Spinal cord (tissue), 10 donors: ENCODE measurements at places on chromosomes 4 and X. TPM values are rescaled to one million over a fixed set of nuclear protein-coding genes. Genes with fewer than 3 reads are reported as not detected.
A peak's percentile ranks its signal among the peaks of the same experiment; 100 is the strongest.

Gene TMEM271
- 4.4 TPM for total RNA-seq

Gene CXorf38
- 10.5 TPM for total RNA-seq

Gene CBR4
- total RNA-seq: 40.3 TPM

Gene PITX2
- 0.79 TPM for total RNA-seq

Gene ARX
- not detected for total RNA-seq

Gene PNCK
- total RNA-seq: 38.6 TPM

Gene LRIT3
- 0.22 TPM for total RNA-seq

DNA sequence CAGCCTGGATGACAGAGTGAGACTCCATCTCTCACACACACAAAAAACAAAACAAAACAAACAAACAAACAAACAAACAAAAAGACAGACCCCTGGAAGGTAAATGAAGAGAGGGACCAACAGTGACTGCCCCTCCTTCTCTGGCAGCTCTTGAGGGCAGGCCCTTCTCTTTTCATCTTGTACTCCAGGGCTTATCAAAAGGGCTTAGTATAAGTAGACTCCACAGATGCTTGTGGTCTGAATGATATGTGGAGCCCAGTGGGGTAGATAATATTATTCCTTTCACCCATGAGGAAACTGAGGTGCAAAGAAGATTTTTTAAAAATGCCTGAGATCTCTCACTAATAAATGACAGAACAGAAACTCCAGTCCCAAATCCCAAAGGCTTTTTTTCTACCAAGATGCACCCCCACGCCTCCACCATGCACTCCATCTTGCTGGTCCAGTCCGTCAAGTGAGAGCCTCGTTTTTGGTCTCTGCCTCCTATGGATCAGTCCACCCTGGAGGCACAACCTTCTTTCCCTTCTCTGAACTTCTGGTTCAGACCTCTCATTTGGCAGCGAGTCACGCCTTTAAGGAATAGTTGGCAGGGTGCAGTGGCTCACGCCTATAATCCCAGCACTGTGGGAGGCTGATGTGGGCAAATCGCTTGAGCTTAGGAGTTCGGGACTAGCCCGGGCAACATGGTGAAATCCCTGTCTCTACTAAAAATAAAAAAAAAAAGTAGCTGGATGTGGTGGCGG lies 17.0 kb upstream of the CHRNA9 start:
- DNase-seq: no peak

DNA sequence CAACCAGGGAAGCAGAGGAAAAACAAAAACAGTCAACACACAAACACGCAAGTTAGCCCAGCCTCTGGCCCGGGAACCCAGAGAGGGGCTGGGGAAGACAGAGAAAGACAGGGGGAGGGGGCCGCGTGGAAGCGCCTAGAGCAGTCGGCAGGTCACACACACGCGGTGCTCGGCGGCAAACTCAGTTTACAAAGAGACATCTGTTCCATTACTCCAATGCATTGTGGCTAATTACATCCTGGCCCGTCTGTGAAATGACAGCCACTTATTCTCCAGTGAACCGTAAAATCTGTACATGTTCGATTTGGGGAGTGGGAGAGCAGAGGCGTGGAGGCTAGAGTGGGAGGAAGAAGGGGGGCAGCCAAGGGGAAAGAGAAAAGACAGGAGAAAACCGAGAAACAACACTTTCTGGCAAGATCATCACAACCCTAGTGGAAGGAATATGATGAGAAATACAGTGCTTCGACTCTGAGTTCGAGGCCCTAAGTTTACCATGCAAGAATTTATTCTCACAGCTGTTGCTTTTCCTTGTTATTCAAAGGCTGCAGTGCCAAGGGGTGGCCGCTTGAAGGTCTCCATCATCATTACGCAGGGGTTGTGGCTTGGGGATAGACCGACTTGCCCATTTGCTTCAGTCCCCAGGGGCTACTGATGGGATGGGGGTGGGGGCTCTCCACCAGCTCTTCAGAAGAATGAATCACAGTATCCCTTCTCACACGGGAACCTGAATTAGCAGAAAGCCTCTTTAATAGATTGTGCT lies 167.7 kb downstream of the MGST2 start:
- DNase-seq: no peak

GRCh38 chr4:139958739-139959098 lies 195.3 kb downstream of the MAML3 start:
- DNase-seq: no peak

- no peak for DNase-seq
Observed at GRCh38 chr4:108427946-108428485, 192.4 kb upstream of the RPL34 start.

- no peak for DNase-seq
Observed at GRCh38 chr4:113639326-113639725, 122.2 kb downstream of the CAMK2D start.

- no peak for DNase-seq
Observed at GRCh38 chr4:125489952-125490690, 175.4 kb downstream of the FAT4 start.

GRCh38 chr4:100795581-100795980 lies 277.8 kb upstream of the EMCN start:
- DNase-seq: peak; percentile 4

DNA sequence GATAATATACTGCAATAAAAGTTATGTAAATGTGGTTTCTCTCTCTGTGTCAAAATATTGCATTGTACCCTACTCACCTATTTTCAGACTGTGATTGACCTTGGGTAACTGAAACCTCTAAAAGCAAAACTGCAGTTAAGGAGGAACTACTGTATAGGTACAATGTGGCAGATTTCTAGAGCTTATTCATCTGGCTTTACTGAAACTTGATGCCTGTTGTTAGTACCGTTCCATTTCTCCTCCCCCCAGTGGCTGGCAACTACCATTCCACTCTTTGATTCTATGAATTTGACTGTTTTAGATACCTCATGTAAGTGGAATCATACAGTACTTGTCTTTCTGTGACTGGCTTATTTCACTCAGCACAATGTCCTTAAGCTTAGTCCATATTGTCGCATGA lies 61.9 kb downstream of the HOPX start:
- DNase-seq: no peak

DNA sequence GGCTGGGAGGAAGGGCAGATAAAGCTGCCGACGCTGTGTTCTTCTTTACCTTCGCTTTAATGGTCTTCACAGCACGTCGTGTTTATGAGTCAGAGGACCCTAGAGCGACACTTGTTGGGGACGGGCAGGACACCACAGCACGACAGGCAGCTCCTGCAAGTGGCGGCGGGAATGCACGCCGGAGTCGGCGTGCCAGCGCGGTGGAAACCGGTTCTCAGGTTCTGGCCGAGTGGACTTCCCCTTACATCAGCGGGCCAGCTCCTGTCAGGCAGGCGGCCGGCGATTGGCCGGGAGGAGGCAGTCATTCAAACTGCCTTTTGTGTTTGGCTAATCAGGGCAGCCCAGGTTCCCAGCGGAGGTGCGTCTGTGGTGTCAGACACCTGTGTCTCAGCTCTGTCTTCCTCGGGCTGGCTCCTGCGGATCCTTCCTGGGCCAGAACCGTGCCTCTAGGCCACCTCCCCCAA lies 150.9 kb downstream of the SHROOM3 start:
- peak; percentile 22 for DNase-seq

DNA sequence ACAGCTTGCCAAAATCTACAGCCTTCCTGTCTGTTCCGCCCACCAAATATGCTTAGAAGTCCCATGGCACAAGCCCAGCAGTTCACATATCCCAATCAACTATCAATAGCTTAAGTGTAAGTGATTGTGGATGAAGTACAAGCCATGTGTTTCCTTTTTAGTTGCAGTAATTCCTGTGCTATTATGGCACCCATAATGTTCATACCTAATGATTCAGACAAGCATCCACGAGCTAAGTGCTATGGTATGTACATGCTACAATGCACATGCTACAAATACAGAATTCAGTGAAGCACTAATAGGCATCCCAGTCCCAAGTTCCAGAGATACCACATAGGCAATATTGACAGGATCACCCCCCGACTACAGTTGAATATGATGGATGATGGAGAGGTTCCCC lies 94.5 kb downstream of the PCDH19 start:
- no peak for DNase-seq

- no peak for DNase-seq
Observed at GRCh38 chrX:119573840-119574393, 446 bp upstream of the UBE2A start.

- no peak for DNase-seq
Observed at GRCh38 chr4:24816797-24817196, 21.4 kb downstream of the SOD3 start.

DNA sequence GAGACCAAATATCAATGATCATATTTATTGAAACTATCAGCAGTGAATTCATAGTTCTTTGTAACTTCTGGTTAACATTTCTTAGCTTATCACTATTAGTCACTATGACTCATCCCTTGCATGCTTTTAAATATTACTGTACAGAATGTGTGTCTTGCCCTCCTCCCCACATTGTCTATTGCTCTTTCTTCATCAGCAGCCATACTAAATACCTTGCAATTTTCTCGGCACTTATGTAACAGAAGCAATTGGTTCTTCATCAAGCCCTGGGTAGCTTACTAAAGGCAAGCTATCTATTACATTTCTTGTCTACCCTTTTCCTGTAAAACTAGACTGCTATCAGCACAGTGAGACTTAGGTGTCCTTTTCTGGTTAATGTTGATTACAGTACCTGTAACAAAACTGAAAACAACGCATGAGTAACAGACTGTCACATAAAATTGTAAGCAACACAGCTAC lies 8.2 kb downstream of the KLHL4 start:
- no peak for DNase-seq

DNA sequence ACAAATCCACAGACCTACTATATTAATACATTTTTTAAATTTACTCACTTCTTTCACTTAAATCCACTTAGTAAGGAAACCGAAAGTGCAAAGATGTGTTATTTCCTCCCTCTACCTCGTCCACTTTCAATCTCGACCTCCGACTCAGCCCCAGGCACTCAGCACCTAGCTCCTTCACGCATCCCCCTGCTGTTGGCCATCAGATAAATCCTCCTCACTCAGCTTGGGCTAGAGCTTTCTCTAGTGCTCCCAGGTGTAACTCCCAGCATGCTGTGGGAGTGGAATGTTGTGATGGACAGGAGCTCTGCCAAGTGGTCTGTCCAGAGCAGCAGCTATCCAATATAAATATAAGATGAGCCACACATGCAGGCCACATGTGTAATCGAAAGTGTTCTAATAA lies 26.7 kb upstream of the TEC start:
- no peak for DNase-seq

- no peak for DNase-seq
Observed at GRCh38 chrX:107684956-107685385, 56.7 kb downstream of the PRPS1 start.

GRCh38 chr4:144302704-144303536 lies 162.4 kb upstream of the GYPA start:
- DNase-seq: no peak

GRCh38 chr4:188658958-188659522 lies 519.8 kb downstream of the TRIML1 start:
- DNase-seq: no peak

GRCh38 chrX:129689796-129690195 lies 35.0 kb upstream of the APLN start:
- no peak for DNase-seq

DNA sequence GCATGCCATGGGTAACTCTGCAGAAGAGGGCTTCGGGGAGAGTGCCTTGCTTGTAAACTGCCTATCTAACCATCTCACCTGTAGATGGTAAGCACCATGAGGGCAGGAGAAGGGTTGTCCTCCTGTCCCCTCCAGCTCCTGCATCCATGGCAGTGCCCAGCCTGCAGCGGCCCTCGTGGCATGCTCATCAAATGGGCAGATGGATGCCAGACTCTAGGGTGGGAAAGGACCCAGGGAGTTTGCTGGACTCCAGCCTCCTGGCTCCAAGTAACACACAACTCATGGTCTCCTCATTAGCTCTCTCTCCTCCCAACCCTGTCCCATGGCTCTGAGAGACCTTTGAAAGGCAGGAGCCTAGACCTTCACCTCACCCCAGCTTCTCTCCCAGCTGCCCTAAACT lies 29.7 kb upstream of the CRMP1 start:
- DNase-seq: no peak

- no peak for DNase-seq
Observed at GRCh38 chr4:107615809-107616208, 104.2 kb downstream of the PAPSS1 start.

DNA sequence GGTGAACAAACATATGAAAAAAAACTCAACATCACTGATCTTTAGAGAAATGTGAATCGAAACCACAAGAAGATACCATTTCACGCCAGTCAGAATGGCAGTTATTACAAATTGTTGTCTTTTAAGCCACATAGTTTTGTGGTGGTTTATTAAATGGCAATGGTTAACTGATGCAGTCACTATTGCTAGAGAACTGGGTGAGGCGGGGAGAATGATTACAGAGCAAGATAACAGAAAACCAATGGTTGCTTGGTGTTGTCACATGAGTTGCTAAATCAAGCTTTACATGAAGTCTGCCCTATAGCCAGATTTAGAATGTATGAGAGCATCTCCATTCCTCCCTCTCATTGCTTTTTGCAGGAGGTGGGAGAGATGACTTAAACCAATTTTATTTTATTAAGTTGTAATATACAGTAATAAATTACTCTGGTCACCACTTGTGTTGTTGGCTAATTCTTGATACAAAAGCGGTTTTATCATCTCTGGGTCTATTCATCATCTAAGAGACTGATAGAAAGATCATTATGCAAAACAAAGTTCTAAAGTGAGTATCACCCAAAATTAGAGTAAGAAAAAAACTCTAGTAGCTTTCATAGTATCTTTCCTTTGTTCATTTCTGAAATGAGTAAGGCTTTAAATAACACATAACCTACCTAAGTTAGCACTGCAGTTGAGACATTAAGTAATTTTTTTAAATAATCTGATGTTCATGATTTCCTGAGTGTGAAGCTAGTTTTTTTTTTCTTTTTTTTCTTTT lies 859.5 kb downstream of the STIM2 start:
- DNase-seq: no peak

DNA sequence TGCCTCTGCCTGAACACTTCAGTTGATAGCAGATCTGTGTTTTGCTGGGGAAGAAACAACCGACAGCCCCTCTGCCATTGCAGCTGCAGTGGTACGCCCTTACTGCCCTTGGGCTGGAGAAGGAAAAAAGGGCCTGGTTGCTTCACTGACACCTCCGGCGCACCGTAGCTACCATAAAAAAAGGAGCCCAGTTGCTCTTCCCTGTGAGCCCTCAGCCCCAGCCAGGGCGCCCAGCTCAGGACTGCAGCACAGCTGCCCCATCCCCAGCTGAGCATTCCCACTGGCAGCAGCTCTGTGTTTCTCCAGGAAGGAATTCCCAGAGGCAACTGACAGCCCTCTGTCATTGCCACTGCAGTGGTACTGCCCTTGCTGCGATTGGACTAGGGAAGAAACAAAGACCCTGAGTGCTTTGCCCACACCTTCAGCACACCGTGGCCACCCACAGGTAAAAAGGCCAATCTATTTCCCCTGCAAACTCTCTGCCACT lies 142.7 kb downstream of the DKK2 start:
- DNase-seq: no peak
